ENCODE measurements at places on chromosomes 3 and 15. TPM values are rescaled to one million over a fixed set of nuclear protein-coding genes. Genes with fewer than 3 reads are reported as not detected.

IFT57 gene
- 51.1 TPM for total RNA-seq

ZFYVE19 gene
- total RNA-seq, result 27.0 TPM

FAM81A gene
- under 0.01 TPM for total RNA-seq

- no peak overlapping the region for H3K27ac ChIP-seq
- H3K27me3 ChIP-seq, result no peaks in the 10 kb centered on the region
- DNase-seq, result no peak
Measured at GRCh38 chr3:146128179-146128578, 32.8 kb downstream of the PLOD2 start.

GRCh38 chr3:172334671-172335207 lies 113.5 kb downstream of the GHSR start:
- H3K4me3 ChIP-seq, result no peak overlapping the region
- no peaks in the 10 kb centered on the region for H3K4me1 ChIP-seq
- H3K27me3 ChIP-seq, result no peaks in the 10 kb centered on the region
- H3K27ac ChIP-seq, result no peak overlapping the region
- no peak for DNase-seq

- no peaks in the 10 kb centered on the region for H3K36me3 ChIP-seq
- H3K27ac ChIP-seq, result no peak overlapping the region
- no peaks in the 10 kb centered on the region for H3K27me3 ChIP-seq
- DNase-seq, result no peak
Measured at GRCh38 chr15:56208641-56209155, 35.0 kb downstream of the RFX7 start.

Data from body of pancreas (tissue), 4 donors.